ENCODE measurements at places on chromosomes 16 and 17.

GRCh38 chr16:57578521-57579360 lies 36.3 kb downstream of the ADGRG5 start:
- DNase-seq: no peak

DNA sequence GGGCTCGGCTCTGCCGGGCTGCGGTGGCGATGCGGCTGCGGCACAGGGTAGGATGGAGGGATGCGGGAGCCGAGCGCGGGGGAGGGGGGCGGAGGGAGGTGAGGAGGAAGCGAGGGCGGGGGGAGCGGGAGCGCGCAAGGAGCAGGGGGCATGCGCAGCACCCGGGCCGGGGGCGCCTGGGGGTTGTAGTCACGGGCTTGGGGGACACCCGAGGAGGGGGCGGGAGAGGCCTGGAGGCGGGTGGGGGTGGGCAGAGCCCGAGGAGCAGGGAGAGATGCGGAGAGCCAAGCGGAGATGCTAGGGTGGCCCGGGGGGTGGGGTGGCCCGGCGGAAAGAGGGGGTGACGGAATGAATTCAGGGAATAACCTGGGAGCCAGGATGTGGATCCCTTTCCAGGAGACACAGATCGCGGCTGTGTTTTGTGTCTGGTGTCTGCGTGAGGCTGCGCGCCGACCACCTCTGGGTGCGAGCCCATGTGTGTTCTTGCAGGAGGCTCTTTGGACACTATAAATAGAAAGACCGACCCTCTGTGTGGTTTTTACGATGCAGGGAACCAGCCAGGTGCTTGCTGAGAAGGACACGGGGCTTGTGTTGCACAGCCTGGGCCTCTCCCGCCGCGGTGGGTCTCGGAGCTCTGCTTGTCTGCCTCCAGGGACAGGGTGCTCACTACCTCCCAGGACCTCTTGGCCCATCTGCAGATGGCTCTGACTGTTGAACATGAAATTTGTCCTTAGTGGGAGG lies at the start of gene STX1B:
TSS of gene STX1B (minus strand) at position 54 of the 741 bp plus-strand sequence. CDS start 242 bp downstream, outside the sequence.
- no peak for DNase-seq

GRCh38 chr17:21021208-21021803 lies 21.5 kb downstream of the USP22 start:
- no peak for DNase-seq

- DNase-seq: no peak
Measured at GRCh38 chr16:75745823-75746222, 19.5 kb upstream of the CPHXL start.

DNA sequence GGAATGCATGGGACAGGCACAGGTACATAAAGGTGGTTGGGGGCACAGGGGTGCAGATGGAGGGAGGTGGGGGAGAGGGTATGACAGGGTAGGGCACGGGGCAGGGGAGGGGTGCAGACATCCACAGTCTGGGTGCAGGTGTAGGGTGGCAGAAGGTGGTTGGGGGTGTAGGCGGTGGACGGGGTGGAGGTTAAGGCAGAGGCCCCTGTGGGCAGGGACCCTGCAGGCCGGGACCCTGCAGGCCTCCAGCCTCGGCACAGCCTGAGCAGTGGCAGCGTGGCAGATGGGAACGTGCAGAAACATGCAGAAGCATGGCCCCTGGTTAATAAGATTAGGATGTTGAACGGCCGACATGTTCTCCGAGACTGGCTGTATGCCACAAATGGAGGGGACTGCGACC lies 115.2 kb downstream of the RBFOX3 start:
- no peak for DNase-seq

DNA sequence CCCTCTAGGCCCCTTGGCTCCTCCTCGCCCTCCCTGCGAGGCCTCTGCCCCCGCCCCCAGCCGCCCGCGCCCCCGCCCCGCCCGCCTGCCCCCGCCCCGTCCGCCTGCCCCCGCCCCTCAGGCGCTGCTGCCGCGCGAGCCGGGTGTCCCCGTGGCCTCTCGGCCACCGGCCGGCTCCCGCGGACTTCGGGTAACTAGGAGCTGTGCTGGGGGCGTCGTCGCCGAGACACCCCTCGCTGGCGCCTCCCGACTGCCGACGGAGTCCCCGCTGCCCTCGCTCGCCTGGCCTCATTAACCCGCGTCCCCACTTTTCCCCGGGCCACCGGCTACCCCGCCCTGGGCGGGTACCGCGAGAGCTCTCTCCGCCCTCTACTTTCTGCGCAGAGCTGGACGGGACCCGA lies at the start of gene TLCD1:
TSS of gene TLCD1 (minus strand) at position 8 of the 401 bp plus-strand sequence. CDS start 136 bp downstream, outside the sequence.
- no peak for DNase-seq

- DNase-seq: no peak
Measured at GRCh38 chr17:52035336-52035915, 123.1 kb downstream of the CA10 start.

- DNase-seq: no peak
Measured at GRCh38 chr17:29077320-29077719, 34.4 kb downstream of the PIPOX start.

DNA sequence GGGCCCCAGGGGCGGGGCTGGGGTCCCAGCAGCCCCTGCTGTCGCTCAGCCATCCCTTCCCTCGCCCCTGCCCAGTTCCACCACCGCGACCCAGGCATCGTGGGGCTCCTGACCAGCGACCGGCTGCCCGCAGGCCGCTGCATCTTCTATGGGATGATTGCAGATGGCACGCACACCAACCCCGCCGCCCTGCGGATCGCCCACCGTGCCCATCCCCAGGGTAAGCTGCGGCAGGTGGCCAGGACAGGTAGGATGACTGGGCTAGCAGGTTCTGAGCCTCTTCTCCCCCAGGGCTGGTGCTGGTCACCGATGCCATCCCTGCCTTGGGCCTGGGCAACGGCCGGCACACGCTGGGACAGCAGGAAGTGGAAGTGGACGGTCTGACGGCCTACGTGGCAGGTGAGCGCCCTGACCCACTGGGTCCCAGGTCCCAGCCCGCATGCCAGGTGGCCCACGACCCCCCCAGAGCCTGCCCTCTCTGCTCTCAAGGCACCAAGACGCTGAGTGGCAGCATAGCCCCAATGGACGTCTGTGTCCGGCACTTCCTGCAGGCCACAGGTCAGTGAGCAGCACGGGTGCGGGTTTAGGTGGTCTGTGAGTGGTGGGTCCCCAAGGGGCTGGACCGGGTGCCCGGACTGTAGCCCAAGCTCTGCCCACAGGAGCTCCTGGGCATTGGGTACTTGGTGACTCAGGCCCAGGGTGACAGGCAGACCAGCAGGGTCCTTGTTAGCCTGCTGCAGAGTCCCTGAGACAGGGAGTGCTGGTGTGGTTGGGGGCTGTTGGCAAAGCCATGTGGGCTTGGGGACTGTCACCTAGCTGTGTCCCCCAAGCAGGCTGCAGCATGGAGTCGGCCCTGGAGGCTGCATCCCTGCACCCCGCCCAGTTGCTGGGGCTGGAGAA lies 2.8 kb downstream of the CEMP1 start:
- no peak for DNase-seq

DNA sequence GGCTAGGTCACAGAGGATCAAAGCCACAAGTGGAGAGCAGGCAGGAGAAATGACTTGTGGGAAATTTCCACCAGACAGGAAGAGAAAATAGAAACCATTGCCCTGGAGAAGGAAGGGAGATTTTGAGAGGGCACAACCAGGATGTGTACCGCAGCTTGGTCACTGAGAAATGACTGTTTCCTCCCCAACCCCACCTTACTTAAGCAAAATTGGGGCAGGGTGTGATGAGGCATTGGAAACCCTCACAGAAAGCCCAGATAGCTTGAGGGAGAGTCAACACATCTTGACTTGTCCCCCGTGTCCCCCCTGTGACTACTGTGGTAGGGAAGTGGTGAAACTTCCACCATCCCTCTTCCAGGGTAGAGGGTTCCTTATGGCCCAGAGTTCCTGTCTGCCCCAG lies 113.5 kb upstream of the FAM20A start:
- no peak for DNase-seq

DNA sequence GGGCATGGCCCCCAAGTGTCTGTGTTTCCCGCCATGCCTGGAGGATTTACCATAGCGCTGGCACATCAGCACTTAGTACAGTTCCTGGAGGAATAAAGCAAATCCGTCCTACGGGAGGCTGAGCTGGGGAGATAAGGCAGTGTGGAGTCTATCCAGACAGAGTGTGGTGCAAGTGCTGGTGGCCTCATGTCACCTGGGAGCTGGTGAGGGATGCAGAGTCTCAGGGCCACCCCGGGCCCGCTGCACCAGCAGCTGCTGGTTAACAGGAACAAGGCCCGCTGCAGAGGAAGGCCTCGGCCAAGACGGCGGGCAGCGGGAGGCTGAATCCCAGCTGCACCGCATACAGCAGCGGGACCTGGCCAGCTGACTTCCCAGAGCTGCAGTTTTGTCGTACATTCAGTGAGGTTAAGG lies 57.3 kb upstream of the CDC42EP4 start:
- no peak for DNase-seq

DNA sequence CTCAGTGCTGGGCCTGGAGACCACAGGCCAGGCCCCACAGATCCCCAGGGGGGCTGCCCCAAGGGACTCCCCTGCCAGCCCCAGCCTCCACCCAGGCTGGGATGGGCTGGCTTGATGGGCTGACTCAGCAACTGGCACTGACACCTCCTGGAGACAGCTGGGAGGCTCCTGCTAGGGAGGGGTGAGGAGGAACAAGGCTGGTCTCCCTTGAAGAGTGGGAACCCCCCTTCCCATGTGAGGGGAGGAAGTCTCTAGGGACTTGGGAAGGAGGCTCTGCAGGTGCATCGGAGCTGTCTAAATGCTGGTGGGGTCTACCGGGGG lies 10.4 kb downstream of the NHERF1 start:
- no peak for DNase-seq

DNA sequence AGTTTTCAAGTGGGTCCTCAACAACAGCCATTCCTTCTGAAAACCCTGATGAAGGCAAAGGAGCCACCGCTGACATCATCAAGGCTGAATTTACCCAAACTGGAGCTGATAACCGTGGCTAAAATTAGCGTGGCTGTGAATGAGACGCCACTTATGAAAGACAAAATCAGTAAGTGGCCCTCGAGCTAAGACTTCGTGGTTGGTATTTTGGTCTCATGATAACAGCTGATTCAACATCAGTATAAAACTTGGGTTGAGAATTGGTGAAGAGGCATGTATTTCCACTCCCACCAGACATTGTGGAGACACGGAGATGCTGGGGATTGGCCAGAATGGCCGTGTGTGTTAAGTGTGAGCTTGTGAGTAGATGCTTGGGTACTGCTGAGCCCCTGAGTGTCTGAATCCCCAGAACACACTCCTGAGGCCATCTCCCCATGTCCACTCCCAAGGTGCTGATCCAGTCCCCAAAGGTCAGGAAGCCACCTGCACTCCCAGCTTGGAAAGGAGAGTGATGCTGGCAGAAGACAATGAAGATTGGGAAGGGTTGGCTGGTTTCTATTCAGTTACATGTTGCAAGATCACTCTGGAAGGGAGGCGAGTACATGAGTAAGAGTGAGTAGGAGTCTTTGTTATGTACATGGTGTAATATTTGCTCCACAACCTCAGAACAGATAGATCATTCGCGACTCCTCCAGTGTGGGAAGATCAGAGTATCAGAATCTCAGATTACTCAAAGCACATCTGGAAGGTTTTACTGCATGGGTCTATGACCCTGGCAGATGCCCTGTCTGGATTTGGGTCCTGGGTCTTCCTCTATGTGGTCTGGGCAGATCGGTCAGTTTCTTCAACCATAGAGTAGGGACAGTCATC lies 207.7 kb downstream of the HS3ST3A1 start:
- DNase-seq: no peak

DNA sequence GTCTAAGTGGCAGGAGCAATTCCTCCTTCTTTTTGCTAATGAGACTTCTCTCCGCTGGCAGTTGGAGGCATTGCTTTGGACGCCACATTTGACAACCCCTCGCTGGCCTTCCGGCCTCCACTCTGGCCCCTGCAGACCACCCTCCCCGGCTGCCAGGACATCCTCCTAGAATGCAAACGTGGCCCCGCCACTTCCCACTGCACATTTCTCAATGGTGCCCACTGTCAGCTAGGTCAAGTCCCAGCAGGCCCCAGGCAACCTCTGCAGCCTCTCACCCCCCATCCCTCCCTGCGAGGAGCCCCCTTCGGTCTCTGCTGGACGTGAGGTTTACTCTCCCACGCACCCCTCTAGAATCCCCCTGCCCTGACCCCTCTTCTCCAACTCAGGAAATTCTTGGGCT lies 250.3 kb downstream of the FOXL1 start:
- no peak for DNase-seq

- no peak for DNase-seq
Measured at GRCh38 chr17:17134051-17134956, 71.8 kb downstream of the PLD6 start.

DNA sequence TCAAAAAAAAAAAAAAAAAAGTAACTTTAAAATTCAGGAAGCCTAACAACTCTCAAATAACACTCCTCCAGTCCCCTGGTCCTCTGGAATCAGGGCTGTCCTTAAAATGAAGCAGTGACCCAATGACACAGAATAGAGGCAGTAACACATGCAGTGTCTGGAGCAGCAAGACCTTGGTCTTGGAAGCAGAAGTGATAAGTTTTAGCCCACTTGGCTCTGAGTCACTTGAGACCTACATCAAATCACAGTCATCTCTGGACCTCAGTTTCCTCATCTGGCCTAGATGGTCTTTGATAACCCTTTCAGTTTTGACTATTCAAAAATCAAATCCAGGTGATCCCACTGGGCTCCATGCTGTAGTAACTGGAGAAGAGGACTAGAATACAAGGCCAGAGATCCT lies 39.0 kb downstream of the LYRM1 start:
- DNase-seq: no peak

DNA sequence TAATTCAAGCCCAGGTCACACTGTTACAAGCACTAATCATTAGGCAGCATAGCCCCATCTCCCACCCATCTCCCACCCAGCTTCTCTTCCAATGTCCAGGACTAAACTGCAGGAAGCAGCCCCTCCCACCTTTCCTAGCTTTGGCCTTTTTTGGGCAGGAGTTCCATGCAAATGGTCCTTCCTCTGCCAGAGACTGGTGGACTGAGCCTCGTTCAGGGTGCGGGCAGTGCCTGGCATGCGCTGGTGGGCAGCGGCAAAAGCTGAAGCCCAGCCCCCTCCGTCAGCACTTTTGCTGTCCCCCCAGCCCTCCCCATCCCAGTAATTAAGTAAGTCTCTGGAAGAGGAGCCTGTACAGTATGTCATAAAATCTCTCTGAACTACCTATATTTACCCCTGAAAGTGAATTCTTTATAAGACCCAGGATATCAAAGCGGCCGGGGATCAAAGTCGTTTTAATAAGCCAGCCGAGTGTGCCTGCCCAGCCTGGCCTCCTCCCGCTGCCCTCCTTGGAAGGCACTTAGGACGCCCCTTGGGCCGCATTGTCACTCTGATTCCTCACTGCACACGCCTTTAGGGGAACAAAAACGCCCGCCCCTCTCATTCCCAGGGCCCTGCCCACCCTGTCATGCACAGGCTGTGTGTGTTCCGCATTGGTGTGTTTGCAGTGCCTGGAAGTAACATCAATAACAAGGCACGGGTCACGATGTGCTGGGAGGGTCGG lies 109.9 kb downstream of the IRX5 start:
- no peak for DNase-seq

- DNase-seq: no peak
Measured at GRCh38 chr16:19474617-19475016, 47.3 kb downstream of the GDE1 start.

Data from esophagus squamous epithelium (tissue), 5 donors.